ENCODE measurements at places on chromosomes 3 and 15.

DNA sequence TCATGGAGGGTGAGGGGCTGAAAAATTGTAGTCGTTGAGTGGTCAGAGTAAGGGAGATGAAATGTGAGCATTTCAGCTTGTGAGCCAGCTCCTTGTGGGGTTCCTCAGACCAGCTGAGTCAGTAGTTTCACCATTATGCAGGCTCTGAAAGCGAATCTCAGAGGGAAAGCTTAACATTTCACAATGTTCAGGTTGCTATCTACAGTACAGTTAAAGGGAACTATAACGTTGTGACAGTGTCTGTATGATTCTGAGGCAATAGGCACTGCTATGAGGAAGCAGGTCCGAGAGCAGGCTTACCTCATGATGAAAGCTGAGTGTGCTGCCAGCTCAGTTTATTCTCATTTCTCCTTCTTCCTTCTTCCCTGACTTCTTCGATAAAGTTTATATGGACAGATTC is 469.6 kb downstream of the EDEM1 start:
- peak; percentile 2 for DNase-seq

- DNase-seq: no peak
Measured at GRCh38 chr15:68537097-68537496, 41.7 kb upstream of the CORO2B start.

GRCh38 chr3:160163229-160163878 is 61.9 kb upstream of the C3orf80 start:
- no peak for DNase-seq

DNA sequence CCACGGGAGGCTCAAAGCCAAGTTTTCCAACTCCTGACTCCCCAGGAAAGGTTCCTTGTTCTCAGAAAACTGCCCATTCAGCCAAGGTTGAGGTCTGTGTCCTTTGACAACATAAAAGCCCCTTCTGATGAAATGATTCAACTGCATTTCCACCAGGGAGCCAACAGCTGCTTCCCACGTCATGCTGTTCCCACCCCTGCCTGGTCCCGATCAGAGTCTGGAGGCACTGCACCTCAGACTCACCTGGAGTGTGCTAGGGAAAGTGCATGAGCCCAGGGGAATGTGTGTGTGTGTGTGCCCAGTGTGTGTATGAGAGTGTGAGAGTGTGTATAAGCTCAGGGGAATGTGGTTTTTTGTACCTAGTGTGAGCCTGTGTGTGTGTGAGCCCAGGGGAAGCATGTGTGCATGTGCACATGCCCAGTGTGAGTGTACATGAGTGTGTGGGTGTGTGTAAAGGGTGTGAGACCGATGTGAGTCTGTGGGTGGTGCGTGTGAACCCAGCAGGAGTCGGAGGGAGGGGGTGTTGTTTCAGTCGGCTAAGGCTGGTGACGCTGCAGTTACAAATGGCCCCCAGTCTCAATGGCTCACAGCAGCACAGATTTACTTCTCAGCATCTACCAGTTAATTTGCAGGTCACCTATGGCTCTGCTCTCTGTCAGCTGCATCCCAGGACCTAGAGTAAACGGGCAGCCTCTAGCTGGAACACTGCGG is 20.3 kb upstream of the SLC6A1 start:
- DNase-seq: no peak

GRCh38 chr3:66299891-66300290 is 79.1 kb downstream of the SLC25A26 start:
- no peak for DNase-seq

- DNase-seq: peak; percentile 61
Measured at GRCh38 chr3:71728632-71729342, 3.6 kb upstream of the EIF4E3 start.

GRCh38 chr3:113551820-113552219 is 19.5 kb downstream of the SIDT1 start:
- DNase-seq: no peak

DNA sequence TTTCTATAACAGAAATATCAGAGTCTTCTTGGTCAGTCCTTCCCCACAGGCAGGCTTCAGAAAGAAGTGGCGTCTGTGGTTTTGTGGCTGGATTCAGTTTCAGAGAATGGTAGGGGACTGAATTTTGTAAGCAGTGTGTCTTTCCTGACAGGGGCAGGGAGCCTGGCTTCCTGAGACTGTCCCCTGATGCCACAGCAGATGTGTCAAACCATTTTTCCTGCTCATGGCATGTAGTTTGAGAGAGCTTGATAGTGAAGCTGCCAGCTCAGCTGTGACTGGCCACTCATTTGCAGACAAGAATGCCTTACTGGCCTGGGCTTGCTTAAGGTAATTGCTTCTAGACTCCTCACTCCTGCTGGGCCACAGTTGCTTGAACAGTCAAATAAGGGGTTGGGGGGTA is 26.4 kb downstream of the LARS2 start:
- DNase-seq: no peak

- DNase-seq: no peak
Measured at GRCh38 chr3:175311946-175312345, 452.8 kb downstream of the NAALADL2 start.

Data from natural killer cell (primary cell).